IMR-90 (cell line): ENCODE measurements at places on chromosomes 16 and 17. TPM values are rescaled to one million over a fixed set of nuclear protein-coding genes. Genes with fewer than 3 reads are reported as not detected.

The ENPP7 gene
- total RNA-seq = not detected in 2 replicates

- no peak overlapping the region for H3K27ac ChIP-seq
- no peak for DNase-seq
- no peak overlapping the region for H3K4me3 ChIP-seq
- no peaks in the 10 kb centered on the region for H3K4me1 ChIP-seq
- H3K27me3 ChIP-seq = peaks cover 49% of the 10 kb centered on the region
Observed at GRCh38 chr16:56306690-56307533, 115.6 kb downstream of the GNAO1 start.

GRCh38 chr17:4170639-4171280 lies 27.8 kb downstream of the CYB5D2 start:
- no peak for DNase-seq
- no peak overlapping the region for H3K4me3 ChIP-seq
- H3K4me1 ChIP-seq = no peaks in the 10 kb centered on the region
- H3K27ac ChIP-seq = no peak overlapping the region
- peaks cover 72% of the 10 kb centered on the region for H3K36me3 ChIP-seq
- no peaks in the 10 kb centered on the region for H3K27me3 ChIP-seq

DNA sequence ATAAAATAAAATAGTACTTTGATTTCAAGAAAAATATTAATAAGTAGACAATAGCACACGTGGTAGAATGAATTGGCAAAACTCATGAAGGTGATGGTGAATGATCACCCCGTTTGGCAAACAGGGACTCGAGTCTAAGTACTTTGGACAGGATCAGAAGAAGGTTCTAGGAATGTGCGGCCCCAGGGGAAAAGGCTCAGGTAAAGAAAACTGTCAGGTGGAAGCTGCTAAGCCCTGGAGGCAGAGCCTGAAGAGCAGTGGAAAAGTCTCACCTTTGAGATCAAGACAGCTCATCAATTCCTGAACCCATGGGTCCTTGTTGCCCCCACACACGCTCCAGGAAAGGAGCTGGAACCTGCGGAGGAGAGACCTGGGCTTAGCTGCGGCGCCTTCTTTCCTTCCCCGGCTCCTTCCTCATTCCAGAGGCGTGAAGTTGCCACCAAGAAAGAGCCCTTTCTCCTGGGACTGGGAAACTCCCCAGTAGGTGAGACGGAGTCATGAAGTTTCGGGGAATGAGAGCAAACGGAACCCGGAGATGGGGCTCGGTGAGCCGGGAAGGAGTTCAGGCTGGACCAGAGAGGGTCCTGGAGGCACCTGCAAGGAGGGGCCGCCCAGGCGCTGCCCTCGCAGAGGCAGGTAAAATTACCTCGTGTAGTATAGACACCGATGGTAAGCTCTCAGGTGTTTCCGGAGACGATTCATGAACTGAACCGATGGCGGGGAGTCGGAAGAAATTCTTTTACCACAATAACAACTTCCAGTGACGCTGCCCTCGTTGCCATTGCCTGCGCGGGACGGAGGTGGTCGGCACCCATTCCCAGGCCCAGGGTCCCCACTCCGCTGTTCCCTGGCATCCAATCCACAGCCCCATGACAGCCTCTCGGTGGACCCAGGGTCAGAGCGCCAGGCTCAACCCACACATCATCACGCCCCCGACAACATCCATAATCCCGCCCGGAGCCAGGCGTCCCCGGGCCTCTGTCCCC lies 1.2 kb upstream of the ZMYND15 start:
- no peak for DNase-seq
- peaks cover 49% of the 10 kb centered on the region for H3K27me3 ChIP-seq
- peaks cover 6% of the 10 kb centered on the region; the same call in 1 of the 2 replicates for H3K4me1 ChIP-seq
- H3K27ac ChIP-seq = no peak overlapping the region
- H3K36me3 ChIP-seq = no peaks in the 10 kb centered on the region
